ENCODE measurements at places on chromosomes 4 and X.

- no peak for DNase-seq
Measured at GRCh38 chrX:38116706-38117105, 104.0 kb downstream of the SRPX start.

DNA sequence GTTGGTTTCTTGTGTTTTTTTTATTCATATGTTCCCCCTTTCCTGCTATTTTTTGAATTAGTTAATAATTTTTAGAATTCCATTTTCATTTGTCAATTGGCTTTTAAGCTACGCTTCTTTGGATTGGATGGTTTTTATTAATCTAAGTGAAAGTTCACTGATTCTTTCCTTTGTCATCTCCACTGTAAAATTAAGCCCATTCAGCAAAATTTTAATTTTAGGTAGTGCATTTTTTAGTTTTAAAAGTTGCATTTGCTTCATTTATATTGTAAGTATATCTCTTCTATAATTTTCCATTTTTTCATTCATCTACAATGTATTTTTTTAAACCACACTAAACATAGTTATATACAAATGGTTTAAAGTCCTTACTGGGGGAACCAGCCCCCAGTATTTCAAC lies 417.3 kb upstream of the HTR2C start:
- DNase-seq, result no peak

- no peak for DNase-seq
Measured at GRCh38 chr4:132540268-132540667, 608.8 kb upstream of the PCDH10 start.

DNA sequence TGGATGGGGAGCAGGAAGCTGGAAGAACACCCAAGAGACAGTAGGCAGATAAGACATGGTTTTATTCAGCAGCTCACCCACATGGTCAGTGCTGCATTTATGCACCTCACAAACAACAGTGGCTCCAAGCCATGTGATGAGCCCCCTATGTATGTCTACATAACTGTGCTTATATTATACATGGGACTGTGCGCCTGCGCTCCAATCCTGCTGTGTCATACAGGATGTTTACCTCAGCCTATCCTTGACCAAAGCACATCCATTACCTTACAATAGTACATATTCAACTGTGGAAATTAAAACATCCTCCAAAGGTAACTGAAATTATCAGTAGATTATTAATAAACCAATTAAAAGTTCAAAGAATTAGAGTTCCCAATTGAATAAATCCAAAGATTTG lies 44.1 kb upstream of the SGMS2 start:
- no peak for DNase-seq

- DNase-seq, result no peak
Measured at GRCh38 chr4:41537292-41537890, 566 bp upstream of the LIMCH1 start.
